Ascending aorta (tissue), 2 donors: ENCODE measurements at places on chromosomes 11 and 22.

GRCh38 chr11:92768121-92768840 lies 201.2 kb upstream of the MTNR1B start:
- no peak overlapping the region for H3K27ac ChIP-seq
- no peaks in the 10 kb centered on the region for H3K4me1 ChIP-seq
- H3K27me3 ChIP-seq: no peaks in the 10 kb centered on the region

GRCh38 chr11:66068154-66068821 lies 1.8 kb upstream of the PACS1 start:
- DNase-seq: no peak
- H3K4me3 ChIP-seq: no peak overlapping the region
- peak overlapping the region; percentile 97 for H3K27ac ChIP-seq
- no peaks in the 10 kb centered on the region for H3K27me3 ChIP-seq

- no peak overlapping the region for H3K4me3 ChIP-seq
- no peak overlapping the region for H3K27ac ChIP-seq
- DNase-seq: no peak
Measured at GRCh38 chr11:66294626-66295620, 3.2 kb downstream of the TMEM151A start.

GRCh38 chr11:102883141-102883540 lies 8.4 kb upstream of the MMP12 start:
- no peaks in the 10 kb centered on the region for H3K4me1 ChIP-seq
- no peak for DNase-seq
- no peak overlapping the region for H3K4me3 ChIP-seq
- no peaks in the 10 kb centered on the region for H3K27me3 ChIP-seq

DNA sequence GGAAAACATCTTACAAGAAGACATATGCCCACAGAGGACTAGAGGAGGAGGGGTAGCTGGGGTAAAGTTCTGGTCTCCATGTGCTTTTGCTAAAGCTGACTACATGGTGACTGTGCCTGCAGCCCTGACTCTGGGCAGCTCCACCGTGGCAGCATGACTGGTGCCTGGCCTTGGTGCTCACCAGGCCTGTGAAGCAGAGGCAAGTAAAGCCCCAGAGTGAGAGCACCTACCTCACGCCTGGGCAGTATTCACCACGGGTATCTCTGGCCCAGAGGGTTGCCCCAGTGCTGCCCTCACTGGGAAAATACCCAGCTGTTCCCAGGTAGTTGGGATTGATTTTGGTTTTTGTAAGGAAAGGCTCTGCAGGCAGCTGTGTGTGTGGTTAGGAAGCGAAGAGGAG lies 78.3 kb downstream of the CTTN start:
- H3K4me1 ChIP-seq: no peaks in the 10 kb centered on the region
- no peak for DNase-seq
- H3K27me3 ChIP-seq: no peaks in the 10 kb centered on the region
- no peak overlapping the region for H3K4me3 ChIP-seq
- no peaks in the 10 kb centered on the region for H3K36me3 ChIP-seq
- H3K27ac ChIP-seq: no peak overlapping the region

GRCh38 chr11:40393511-40393910 lies 1065.9 kb downstream of the LRRC4C start:
- H3K36me3 ChIP-seq: no peaks in the 10 kb centered on the region
- H3K27me3 ChIP-seq: no peaks in the 10 kb centered on the region
- DNase-seq: no peak
- H3K4me1 ChIP-seq: no peaks in the 10 kb centered on the region
- no peak overlapping the region for H3K27ac ChIP-seq
